ENCODE measurements at places on chromosomes 3 and 15.

GRCh38 chr3:94162700-94163099, 99.8 kb downstream of the NSUN3 start:
- no peak for DNase-seq

- no peak for DNase-seq
Observed at GRCh38 chr3:151350656-151351055, 21.3 kb upstream of the P2RY13 start.

- DNase-seq = no peak
Observed at GRCh38 chr3:17885986-17886385, 143.6 kb upstream of the TBC1D5 start.

DNA sequence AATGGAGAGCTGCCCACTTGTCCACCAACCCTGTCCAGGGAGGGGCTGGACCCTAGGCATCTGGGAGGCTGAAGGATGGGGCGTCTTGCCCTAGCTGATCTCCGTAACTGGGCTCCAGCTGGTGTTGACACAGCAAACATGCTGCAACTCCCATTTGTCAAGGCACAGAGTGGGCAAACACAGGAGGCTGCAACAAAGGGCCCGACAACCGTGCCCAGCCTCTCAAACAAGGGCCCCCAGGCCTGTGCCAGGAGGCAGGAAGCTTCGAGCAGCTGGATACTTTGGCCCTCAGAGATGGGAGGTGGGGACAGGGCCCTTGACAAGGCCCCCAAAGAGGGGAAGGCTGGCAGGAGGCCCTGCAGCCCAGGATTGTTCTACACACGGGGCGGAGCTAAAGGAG, 64.2 kb upstream of the TMEM115 start:
- no peak for DNase-seq

GRCh38 chr3:47283193-47283537, 421 bp downstream of the KLHL18 start:
- no peak for DNase-seq

DNA sequence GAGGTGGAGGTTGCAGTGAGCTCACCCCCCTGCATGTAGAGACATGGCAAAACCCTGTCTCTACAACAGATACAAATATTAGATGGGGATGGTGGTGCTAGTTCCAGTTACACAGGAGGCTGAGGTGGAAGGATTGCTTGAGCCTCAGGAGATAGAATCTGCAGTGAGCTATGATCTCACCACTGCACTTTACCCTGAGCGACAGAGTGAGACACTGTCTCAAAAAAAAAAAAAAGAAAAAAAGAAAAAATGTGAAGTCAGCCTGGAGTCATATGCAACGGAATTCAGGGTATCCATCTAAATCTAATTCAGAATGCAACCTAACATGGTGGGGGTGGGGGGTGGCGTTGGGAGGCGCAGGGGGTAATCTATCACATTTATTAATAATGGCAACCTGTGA, 37.1 kb upstream of the NR2F2 start:
- DNase-seq = no peak

- no peak for DNase-seq
Observed at GRCh38 chr15:95558131-95558530, 772.4 kb upstream of the NR2F2 start.

- no peak for DNase-seq
Observed at GRCh38 chr15:88382482-88382983, 84.7 kb downstream of the MRPL46 start.

DNA sequence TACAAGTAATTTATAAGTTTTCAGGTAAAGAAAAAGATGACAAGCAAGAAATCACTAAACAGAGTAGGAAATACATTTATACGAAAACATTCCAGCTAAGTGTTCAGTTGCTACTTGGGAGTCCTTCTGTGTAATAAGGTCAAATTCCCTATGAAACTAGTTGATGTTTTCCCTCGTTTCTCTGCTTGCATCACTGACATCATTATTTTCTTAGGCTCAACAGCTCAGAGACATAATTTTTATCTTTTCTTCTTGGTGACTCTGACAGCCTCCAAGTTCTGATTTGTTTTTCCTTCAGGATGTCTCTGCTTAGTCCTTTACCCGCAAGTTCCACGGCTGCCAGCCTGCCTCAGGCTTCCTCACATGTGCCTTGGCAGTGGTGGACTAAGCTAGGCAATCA, 173.6 kb downstream of the P3H2 start:
- no peak for DNase-seq

DNA sequence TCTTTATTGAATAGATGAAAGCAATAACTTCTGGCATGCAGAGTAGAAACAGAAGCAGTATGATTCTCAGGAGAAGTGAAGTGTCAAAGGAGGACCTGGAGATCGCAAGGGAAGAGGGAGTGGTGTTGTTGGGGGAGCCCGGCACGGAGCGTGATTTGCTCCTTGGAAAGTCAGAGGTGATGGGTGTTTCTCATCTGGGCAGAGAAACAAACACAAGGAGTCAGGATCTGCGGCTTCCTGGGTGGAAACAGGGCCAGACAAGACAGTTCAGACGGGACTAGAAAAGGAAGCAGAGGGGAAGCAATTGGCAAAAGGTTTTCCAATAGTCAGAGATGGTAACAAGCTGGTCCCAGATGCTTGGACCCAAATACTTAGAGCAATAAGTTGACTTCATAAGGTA, 34.4 kb upstream of the CCDC80 start:
- DNase-seq = no peak
